ENCODE measurements at places on chromosomes 12 and 14.

- peak; percentile 26 for DNase-seq
Measured at GRCh38 chr12:104930388-104931326, 27.4 kb downstream of the SLC41A2 start.

- DNase-seq = no peak
Measured at GRCh38 chr12:32402946-32403345, 3.6 kb downstream of the FGD4 start.

- peak; percentile 70 for DNase-seq
Measured at GRCh38 chr14:90382491-90383125, 14.2 kb upstream of the CALM1 start.

GRCh38 chr14:59483819-59484638 is at the start of the genes JKAMP and L3HYPDH:
TSS of gene JKAMP (plus strand) at chr14:59484517. CDS start at chr14:59484590, 73 bp downstream.
TSS of gene L3HYPDH (minus strand) at chr14:59484408. CDS start at chr14:59484316, 92 bp downstream.
- peak; percentile 94 for DNase-seq

- no peak for DNase-seq
Measured at GRCh38 chr12:94875525-94875924, 128.0 kb downstream of the NDUFA12 start.

DNA sequence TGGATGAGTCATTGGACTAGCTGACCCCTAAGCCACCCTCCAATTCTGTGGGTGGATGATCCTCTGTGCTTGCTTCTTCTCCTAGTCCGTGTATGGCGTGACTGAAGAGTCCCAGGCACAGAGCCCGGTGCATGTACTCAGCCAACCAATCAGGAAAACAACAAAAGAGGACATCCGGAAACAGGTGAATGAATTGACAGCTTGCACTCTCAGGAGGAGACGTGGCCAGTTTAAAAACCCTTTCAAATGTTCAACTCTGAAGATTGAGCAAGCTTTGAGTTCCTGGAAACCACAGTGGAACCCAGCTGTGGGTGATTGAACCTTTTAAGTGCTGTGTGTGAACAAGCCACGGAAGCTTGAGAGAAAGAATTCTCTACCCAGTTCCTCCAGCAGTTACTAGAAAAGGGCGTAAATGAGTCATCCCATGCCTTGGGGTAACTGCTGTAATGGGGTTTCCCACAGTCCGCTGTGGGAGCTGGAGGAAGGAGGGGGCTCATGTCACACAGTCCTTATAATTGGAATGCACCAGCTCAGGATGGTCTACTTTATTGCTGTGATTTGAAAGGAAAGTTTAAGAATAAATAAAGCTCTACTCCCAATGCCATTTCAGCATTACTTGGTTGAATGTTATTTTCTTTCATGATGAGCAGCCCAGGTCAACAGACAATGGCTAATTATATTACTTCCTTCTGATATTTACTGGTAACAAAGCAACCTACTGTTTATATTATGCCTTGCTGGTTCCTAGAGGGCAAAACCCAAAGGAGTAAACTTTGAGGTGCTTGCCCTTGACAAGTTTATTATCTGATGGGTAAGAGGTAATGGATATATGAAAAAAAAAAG is 417.0 kb downstream of the DPF3 start:
- DNase-seq = peak; percentile 63

- peak; percentile 61 for DNase-seq
Measured at GRCh38 chr14:53900499-53900898, 56.1 kb downstream of the BMP4 start.

- DNase-seq = no peak
Measured at GRCh38 chr12:66288121-66288520, 14.2 kb upstream of the HELB start.

Measured in AG08395 (cell line).